HS-5 (cell line): ENCODE measurements at places on chromosomes 13 and 19.

DNA sequence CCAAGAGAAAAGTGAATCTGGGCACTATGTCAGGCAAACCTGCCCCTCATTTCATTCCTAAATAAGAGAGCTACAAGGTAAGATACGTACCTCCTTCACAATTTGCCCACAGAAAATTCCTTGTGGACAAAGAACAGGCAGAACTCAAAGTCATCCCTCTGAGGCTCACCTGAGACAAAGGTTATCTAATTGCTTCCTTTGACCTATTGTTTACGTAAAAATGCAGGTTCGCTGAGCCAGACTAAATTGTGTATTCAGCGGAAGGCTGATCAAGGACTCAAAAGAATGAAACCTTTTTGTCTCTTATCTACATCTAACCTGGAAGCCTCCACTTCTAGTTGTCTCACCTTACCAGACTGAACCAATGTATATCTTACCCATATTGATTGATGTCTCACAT is 213.3 kb downstream of the POSTN start:
- DNase-seq = no peak

DNA sequence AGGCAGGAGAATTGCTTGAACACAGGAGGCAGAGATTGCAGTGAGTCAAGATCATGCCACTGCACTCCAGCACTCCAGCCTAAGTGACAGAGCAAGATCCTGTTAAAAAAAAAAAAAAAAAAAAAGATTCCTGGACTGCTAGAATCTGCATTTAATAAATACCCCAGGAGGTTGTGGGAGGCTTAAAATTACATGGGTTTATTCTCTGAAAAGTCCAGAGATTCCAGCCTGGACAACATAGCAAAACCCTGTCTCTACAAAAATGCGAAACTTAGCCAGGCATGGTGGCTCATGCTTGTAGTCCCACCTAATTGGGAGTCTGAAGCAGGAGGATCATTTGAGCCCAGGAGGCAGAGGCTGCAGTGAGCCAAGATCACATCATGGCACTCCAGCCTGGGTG is 9.5 kb upstream of the SLC1A5 start:
- DNase-seq = no peak

DNA sequence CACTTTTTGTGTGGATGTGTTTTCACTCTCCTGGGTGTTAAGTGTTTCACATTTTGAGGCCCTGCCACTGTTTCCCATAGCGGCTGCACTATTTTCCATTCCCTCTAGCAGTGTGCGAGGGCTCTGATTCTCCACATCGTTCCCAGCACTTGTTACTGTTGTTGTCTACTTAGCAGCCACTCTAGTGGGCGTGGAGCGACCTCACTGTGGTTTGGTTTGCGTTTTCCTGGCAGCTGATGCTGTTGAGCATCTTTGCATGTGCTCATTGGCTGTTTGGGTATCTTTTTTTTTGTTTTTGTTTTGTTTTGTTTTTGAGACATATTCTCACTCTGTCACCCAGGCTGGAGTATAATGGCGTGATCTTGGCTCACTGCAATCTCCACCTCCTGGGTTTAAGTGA is 14.4 kb downstream of the NAXD start:
- DNase-seq = no peak

DNA sequence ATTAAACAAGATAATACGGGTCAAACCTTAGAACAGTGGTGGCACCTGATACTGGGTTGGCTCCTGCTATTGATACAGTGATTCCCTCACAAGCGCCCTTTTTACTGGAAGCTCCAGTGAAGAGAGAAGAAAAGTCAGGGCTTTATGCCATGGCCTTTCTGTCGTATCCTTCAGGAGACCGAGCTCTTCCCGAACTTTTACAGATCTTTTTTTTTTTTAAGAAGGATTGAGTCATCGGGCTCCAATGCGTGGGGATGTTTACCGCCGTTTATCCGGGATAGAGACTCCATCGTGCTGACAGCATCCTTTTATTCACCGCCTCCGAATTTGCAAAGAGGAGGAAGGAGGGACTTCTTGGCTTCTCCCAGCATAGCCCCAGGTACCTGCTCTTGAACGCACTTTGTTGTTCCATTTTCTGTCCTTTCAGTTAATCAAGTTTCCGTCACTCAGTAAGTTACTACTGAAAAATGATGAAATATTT is 574 bp downstream of the ZNF227 start:
- DNase-seq = no peak

- DNase-seq = no peak
These were observed 52.0 kb upstream of the TNFRSF19 start for GRCh38 chr13:23518231-23518630.

GRCh38 chr19:1408300-1409203 is 1.2 kb downstream of the DAZAP1 start:
- DNase-seq = no peak

DNA sequence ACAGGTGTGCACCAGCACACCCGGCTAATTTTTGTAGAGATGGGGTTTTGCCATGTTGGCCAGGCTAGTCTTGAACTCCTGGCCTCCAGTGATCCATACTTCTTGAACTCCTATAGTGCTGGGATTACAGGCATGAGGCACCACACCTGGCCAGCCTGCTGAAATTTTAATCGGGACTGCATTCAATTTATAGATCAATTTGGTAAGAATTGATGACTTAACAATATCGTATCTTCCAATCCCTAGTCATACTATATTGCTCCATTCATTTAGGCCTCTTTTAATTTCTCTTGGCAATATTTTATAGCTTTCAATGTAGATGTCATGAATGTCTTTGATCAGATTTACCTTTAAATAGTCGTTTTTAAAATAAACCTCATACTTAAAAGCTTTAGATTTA is 5.6 kb upstream of the ZNF45 start:
- no peak for DNase-seq
